NCI-H82 (cell line): ENCODE measurements at places on chromosomes 7 and 10.

DNA sequence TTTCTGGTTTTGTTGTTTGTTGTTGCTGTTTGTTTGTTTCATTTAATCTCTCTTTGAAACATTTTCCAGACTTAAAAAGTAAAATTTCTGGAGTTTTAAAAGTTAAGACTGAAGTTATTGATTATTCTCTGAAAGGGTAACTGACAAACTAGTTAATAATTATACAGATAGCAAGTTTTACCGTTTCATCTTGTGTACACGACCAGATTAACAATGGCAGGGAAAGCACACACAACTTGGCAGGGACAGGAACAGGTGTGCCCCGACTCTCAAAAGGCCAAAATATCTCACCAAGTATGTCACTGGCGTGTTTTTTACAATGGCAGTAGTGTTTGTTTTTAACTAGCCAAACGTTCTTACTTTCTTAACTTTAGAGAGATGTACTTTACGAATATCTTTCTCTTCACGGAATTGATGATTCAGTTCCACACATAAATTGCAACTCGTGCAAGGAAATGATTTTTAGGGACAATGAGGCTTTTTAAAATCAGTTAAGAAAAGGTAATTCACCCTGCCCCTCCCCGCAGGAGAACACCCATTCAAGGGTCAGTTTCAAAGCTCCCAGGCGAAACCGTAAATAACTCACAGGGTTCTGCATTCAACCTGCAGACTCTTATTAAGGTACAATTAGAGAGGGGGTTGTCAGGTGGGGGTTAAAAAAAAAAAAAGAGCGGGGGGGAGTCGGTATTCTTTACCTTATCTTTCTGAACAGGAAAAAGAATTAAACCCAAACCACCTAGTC, 3.5 kb downstream of the CTBP2 start:
- no peak for DNase-seq

- no peak for DNase-seq
Observed at GRCh38 chr7:128176696-128177095, 64.4 kb upstream of the LEP start.

- no peak for DNase-seq
Observed at GRCh38 chr7:117075934-117076333, 122.6 kb downstream of the ST7 start.

- no peak for DNase-seq
Observed at GRCh38 chr7:151340794-151341356, 737 bp upstream of the NUB1 start.

GRCh38 chr10:102010961-102011360, 45.0 kb downstream of the ARMH3 start:
- no peak for DNase-seq

GRCh38 chr7:39577229-39577874, 11.1 kb downstream of the YAE1 start:
- no peak for DNase-seq

DNA sequence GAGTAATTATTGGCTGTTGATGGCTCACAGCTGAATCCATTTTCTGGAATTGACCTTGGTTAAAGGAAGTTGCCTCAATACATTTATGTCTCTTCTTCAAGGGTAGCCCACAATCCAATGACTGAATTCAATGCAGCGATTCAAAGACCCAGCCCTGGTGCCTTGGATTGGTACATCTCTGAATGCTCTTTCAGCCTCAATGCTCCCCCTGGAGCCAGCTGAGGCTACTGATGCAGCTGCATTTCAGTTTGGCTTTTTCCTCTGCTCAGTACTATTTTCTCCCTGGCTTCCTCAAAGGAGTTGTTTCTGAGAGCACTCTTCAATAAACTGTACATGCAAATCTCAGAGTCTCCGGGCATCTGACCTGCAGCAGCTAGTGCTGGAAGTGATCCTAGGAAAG, 633 bp upstream of the EBLN1 start:
- peak; percentile 7 for DNase-seq

DNA sequence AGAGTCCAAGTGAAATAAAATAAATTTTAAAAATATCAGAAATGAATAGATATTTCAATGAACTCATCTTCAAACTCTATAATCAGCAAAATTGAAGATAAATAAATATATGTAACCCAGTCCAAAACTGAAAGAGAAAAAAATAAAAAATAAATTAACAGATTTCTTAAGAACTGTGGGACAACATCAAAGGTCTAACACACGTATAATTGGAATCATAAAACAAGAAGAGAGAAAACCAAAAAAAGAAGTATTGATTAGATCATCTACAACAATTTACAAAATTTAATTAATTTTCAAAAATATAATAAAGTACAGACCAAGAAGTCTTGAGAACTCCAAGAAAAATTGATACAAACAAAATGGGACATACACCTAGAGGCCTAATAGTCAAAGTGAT, 625.8 kb upstream of the SORCS1 start:
- no peak for DNase-seq

- DNase-seq: no peak
Observed at GRCh38 chr10:49631975-49632374, 18.1 kb downstream of the CHAT start.

DNA sequence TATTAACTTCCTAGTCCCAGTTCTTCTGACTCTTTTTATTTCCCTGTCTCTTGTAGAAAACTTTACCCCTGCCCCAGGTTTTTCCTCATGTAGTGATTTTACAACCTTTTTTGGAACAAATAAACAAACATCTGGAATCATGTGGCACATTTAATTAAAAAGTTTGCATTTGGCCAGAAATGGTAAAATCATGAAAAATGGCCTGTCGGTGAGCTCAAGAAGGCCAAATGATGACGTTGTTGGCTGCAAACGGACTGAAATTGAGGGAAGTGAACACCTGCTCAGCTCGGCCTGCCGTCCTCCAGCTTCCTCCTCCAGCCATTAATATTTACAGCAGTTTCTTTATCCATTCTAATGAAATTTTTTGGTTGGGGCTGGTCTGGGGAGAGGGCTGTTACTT, 902.8 kb downstream of the LRMDA start:
- DNase-seq: no peak

DNA sequence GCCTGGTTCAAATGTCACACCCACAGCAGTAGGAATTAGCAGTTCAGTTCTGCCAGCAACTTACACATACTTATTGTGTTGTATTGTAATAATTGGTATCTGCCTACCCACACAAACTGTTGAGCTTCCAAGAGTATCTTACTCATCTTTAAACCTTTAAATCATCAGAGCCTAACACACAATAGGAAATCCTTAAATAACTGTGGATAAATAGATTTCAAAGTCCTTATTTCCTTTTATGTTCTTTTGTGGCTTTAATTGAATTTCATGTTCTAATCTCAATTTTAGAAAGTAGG, 3.9 kb downstream of the CASD1 start:
- DNase-seq: no peak

- no peak for DNase-seq
Observed at GRCh38 chr10:69317175-69317604, 38.9 kb downstream of the HK1 start.

DNA sequence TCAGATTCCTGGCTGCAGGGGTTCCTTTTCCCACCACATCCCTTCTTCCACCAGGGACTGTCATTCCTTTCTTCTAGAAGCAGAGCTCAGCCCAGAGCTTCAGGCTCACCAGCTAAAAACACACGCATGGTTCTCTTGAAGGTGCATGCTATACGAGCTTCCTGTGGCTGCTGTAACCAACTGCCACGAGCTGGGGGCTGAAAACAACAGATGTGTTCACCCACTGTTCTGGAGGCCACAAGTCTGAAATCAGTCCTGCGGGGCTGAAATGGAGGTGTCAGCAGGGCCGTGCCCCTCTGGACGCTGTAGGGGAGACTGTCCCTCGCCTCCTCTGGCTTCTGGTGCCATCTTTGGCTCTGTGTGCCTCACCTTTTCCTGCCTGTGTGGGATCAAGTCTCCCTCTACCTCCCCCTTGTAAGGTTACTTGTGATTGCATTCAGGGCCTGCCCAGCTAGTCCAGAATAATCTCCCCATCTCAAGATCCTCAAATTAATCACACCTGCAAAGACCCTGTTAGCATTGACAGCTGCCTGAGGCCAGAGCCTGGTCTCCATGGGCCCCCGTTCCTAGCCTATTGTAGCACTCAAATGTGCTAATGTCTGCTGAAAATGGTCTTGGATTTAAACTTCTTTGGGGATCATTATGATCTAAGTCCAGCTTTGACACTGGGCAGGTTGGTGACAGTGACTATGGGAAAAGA, 13.7 kb downstream of the RAB19 start:
- DNase-seq: peak; percentile 36

DNA sequence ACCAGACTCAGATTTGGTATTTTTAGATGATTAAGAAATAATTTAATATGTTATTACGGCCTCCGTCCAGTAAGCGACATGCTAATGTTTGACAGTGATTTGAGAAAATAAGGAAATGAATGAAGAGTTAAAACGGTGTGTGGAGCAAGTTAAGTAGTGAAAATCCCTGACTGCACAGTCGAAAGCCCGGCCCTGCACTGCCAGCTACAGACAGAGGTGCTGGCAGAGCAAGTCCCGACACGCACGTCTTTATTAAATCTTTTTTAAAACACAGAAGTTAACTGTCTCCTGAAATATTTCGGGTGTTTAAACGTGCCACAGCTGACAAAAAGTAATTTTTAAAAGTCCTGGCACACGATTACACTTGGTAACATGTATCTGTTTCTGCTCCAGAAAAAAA, 293.4 kb upstream of the RNF32 start:
- no peak for DNase-seq

- no peak for DNase-seq
Observed at GRCh38 chr7:18515067-18515466, 19.5 kb downstream of the HDAC9 start.

- DNase-seq: no peak
Observed at GRCh38 chr7:156639426-156640256, 933 bp upstream of the RNF32 start.

GRCh38 chr10:17644485-17644943, 563 bp downstream of the STAM start:
- DNase-seq: peak; percentile 88

DNA sequence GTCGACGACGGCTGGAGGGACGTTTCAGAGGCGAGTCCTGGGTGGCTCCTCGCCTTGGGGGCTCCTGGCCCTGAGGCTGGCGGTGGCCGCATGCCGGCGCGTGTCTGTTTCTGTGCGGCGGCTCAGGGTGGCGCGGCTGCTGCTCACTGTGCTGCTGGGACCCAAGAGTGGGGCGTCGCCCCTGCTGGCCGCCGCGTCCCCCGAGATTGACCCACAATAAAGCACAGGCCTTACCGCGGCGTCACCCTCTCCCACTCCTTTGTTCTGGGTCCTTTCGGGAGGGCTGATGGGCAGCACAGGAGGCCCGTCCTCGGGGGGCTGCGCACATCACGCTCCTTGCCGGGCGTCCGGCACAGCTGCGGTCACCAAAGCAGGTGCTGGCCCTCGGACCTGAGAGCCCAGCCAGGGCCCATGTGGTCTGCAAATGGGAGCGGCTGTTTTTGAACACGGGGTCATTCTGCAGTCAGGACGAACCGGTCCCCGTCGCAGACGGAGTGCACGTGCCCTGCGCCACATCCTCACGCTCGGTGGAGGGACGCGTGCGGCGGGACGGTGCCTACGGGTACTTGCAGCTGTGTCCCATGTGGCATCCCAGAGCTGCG, 19.2 kb downstream of the GET4 start:
- no peak for DNase-seq
